ENCODE measurements at places on chromosomes 3 and 15. TPM values are rescaled to one million over a fixed set of nuclear protein-coding genes. Genes with fewer than 3 reads are reported as not detected.

DNA sequence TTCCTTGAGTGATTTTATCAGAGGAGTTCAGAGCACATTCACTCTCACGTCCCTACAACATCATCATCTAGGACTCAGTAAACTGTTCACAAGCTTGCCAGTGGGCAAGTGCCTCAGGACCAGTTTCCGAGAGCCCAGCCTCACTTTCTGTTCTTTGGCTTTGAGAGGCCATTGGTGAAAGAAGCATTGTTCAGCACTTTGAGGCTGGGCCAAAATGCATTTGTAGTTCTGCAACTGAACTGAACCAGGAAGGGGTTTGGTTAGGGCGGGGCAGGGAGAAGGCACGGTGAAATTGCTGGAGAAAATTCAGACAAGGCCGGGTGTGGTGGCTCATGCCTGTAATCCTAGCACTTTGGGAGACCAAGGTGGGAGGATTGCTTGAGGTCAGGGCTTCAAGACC is 222.1 kb upstream of the CHRM5 start:
- DNase-seq: no peak

DNA sequence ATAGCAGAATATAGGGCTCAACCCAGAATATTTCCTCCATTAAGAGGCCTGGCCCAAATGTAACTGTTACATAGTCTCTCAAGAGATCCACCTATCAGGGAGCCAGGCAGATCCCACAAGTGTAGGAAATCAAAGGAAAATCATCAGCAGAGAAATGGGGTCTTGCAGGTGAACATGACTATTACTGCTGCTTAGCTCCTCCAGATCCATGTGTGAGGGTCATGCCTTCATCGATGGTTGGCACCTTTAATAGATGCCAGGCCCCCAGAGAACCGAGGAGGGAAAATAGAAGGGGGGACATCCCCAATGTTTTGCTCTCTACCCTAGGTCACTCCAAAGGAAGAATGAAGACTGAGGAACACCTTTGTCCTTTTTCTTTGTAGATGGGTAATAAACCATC is 1029.9 kb upstream of the CADM2 start:
- no peak for DNase-seq

Gene SLC22A13
- polyA plus RNA-seq: 0.22 TPM

DNA sequence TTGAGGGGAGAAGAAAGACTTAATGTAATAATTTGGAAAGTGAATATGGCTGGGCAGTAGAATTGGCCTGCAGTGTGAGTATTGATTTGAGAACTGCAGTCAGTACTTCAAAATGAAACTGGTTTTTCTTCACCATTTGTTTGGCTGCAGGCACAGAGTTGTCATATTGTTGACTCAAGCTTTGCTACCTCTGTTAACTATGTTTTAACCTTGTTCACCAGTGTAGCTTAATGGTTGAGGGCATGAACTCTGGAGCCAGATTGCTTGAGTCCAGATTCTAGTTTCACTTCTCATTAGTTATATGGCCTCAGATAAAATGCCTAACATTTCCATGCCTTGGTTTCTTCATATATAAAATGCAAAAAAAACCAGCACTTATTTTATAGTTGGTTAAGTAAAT is 64.1 kb downstream of the CFAP44 start:
- DNase-seq: no peak

Gene FAM43A
- polyA plus RNA-seq: 6.6 TPM

- no peak for DNase-seq
Observed at GRCh38 chr3:52245322-52246263, at the start of gene PPM1M. Gene PPM1M, plus strand, starts transcription at chr3:52245759. Its CDS starts 66 bp downstream, at chr3:52245825.

Gene ZPLD1
- polyA plus RNA-seq: not detected

GRCh38 chr3:45000823-45001222 is 24.8 kb downstream of the EXOSC7 start:
- DNase-seq: no peak

Gene THPO
- polyA plus RNA-seq: not detected

GRCh38 chr3:105845488-105845887 is 23.3 kb downstream of the CBLB start:
- DNase-seq: no peak

DNA sequence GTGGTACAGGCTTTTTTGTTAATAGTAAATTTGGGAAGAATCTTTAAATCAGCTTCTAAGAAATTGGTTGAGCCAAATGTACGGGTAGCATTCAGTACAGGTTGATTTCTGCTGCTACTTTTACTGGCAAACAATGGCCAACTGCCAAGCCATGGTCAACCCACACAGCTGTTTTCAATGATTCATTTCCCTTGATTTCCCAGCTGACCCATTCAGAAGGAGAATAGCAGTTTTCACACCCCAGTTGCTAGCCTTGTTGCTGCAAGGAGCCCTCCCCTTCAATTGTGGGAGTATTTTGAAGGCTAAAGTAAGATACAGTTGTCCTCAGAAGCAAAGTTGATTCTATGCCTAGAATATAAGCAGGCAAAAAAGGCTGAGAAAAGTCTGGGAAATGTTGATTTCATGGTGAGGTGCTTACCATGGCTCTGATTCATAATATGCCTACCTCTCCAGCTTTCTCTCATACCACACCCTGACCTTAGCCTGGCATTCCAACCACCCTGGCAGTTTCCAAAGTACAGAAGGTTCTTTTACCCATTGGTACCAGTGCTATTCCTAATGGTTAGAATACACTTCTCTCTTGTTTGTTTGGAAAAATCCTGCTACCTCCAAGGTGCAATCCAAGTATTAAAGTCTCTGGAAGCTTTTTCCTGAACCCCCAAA is 320.3 kb upstream of the TGFBR2 start:
- DNase-seq: no peak

- DNase-seq: no peak
Observed at GRCh38 chr3:134446800-134447199, 39.0 kb downstream of the ANAPC13 start.

Measured in CD14-positive monocyte (primary cell).